ENCODE measurements at places on chromosomes 3 and 15.

GRCh38 chr3:37520907-37521341 lies 340.8 kb upstream of the CTDSPL start:
- no peak for DNase-seq

DNA sequence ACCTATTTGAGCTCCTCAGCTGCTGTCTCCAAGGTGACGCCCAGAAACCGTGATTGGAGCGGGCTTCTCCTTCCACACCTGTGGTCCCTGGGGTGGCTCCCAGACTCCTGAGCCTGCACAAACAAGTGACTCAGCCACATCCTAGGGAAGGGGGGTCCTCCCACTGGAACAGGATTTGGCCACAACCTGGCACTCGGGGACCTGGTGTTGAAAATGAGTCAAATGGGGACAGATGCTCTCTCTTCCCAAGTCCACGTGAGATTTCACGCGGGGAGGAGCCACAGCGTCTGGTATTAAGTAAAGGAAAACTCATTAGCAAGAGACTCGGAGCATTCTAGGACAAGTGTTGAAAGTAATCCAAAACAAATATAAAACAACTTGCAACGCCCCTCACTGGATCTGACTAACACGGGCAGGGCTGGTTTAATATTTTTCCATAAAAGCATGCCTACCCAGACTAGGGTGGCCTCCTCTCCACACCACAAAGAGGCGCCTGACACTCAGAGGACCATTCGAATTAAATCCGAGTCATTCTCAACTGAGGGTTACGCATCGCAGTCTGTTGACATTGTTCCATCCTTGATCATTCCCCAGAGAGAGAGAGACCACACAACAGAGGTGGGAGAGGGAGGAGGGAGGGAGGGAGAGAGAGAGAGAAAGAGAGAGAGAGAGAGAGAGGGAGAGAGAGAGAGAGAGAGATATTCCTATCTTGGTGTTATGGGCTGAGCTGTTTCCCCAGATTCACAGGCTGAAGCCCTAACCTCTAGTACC lies 74.4 kb downstream of the MGLL start:
- no peak for DNase-seq

GRCh38 chr3:100389025-100389424 lies 11.9 kb downstream of the TOMM70 start:
- no peak for DNase-seq

- no peak for DNase-seq
Observed at GRCh38 chr3:139251529-139251928, 92.3 kb upstream of the MRPS22 start.
